Activated CD8-positive, alpha-beta memory T cell treated with anti-CD3 and anti-CD28 coated beads for 4 hours (primary cell): ENCODE measurements at places on chromosomes 2 and 18.

GRCh38 chr2:35873921-35874320 is 481.7 kb upstream of the CRIM1 start:
- no peak for DNase-seq

DNA sequence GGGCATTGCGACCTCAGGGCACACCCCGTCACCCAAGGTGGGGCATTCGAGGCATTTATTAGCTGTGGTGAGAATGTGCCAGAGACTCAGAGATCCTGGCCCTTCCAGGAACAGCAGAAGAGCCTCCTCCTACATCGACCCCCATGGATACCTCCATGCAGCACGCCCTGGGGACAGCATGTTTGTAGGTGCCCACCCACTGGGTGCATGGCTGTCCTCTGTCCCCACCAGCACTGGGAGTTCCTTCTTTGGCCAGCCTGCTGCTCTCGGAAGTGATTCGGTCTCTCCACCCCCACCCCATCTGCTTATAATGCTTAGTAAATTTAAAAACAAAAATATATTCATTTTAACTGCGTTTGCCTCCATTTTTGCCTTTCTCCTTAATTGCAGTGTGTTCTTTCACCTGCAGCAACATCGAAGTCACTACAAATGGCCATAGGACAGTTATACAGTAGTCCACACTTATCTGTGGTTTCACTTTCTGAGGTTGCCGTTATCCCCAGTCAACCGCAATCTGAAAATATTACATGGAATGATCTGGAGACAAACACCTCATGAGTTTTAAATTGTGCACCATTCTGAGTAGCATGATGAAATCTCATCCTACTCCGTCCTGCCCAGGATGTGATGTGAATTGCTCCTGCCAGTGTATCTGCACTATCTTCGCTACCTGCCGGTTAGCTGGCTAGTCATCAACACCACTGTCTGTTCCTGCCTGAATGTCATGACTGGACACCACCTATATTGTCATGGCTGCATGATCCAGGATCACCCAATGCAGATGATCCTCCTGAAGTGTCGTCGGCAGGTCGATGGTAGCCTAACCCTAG is 29.6 kb upstream of the ZCCHC2 start:
- no peak for DNase-seq

DNA sequence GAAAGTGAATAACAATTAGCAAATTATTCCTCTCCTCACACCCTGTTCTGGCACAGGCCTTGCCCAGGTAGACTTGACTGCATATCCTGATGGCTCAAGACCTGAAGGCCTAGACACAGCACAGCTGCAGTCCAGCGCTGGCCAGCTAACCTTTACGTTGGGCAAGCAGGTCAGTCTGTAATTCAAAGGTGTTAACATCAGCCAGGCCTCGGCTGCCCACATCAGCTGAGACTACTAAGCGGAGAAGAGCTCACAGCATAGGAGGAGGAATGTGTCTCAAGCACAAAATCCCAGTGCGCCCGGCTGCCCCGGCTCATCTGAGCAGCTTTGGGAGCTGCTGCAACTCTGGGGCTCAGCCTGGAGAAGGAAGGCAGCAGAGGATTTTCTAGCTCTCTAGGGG is 33.5 kb upstream of the OTOF start:
- no peak for DNase-seq

GRCh38 chr2:215928086-215928485 is 85.3 kb downstream of the MREG start:
- no peak for DNase-seq

- DNase-seq: no peak
Measured at GRCh38 chr2:115161081-115161770, 718.8 kb downstream of the DPP10 start.

DNA sequence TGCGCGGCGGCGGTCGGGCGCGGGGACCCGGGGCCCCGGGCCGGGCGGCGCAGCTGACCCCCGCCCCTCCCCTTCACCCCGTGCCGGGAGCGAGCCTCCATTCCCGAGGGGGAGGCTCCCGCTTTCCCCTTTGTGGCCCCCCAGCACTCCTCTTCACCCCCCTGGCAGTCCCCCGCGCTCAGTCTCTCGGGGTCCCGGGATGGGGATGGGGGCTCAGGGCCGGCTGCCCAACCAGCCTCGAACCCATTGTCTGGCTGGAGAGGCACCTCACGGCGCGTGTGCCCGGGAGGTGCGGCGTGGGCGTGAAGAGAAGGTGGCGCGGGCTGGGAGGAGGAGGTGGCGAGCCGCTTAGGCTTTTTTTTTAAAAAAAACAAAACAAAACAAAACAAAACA is 748 bp downstream of the FMNL2 start:
- DNase-seq: no peak
